Inflammatory macrophage treated with lipopolysaccharide for 4 hours (primary cell): ENCODE measurements at places on chromosomes 2 and 18.
A peak's percentile ranks its signal among the peaks of the same experiment; 100 is the strongest.

GRCh38 chr2:232026910-232027309 is 65.4 kb downstream of the DIS3L2 start:
- no peak for DNase-seq

- DNase-seq = no peak
Observed at GRCh38 chr2:235445116-235445515, 48.7 kb upstream of the AGAP1 start.

DNA sequence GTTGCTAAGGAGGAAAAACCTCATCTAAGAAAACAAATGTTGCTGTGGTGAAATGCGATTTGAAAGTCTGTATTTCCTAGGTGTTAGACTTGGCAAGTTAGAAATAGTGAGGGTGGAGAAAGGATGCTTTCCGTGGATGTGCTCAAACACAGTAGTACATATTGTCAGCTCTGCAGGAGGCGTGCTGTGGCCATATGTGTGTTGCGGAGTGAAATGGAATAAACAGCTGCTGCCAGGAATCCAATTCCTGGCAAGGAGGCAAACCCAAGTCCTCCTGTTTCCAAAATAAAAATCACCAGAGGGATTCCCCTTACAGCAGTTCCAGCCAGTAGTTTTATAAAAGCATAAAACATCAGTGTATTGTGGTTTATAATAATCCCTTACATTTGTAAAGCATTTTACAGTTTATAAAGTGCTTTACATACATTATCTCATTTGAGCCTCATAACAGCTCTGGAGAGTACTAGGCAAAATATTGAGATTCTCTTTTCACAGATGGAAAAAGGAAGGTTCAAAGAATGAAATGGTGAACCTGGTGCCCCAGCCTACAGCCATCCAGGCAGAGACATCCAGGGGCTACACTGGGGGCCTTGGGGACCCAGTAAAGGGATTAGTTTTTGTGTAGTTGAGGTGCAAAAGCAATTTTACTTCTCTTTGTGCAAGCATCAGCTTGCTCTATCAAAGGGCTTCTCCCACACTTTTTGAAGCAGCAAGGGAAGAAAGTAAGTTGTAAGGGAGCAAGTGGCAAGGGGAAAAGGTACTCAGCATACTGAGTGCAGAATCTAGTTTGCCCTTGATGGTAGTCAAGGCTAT is 206.0 kb downstream of the AGPS start:
- DNase-seq = no peak

GRCh38 chr2:160343404-160343803 is 143.3 kb upstream of the ITGB6 start:
- DNase-seq = no peak

DNA sequence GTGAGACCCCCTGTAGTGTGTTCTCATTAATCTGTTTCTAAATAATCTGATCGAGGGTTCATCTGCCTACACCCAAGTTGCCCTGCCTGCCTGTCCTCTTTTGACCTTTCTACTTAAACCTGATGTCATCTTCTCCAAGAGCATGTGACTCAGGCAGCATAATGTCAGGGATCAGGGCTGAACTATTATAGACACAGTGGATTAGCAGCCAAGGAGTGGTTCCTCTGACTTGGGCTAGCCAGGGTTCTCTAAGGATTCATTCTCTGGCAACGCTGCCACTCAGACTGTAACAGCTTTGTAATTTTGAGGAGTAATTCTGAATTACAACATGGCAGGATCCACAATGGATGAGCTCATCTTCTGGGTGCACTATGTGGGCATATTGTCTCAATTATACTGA is 124.0 kb downstream of the MDH1 start:
- DNase-seq = peak; percentile 14

DNA sequence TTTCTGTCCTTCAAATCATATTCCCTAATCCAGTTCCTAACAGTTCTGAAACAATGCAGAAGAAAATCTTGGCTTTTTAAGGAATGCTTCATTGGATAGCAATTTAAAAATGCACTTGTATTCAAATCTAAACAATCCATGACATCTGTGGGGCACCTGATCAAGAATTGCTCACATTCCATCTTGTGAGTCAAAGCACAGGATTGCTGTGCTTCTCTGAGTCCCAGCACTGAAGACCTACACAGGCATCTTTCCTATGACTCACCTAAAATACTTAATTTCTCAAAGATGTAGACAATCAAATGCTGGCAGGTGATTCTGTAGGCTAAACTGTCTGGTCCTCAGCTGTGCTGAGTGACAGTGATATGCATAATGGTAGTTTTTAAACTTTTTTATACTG is 10.1 kb upstream of the ATP8B1 start:
- no peak for DNase-seq

DNA sequence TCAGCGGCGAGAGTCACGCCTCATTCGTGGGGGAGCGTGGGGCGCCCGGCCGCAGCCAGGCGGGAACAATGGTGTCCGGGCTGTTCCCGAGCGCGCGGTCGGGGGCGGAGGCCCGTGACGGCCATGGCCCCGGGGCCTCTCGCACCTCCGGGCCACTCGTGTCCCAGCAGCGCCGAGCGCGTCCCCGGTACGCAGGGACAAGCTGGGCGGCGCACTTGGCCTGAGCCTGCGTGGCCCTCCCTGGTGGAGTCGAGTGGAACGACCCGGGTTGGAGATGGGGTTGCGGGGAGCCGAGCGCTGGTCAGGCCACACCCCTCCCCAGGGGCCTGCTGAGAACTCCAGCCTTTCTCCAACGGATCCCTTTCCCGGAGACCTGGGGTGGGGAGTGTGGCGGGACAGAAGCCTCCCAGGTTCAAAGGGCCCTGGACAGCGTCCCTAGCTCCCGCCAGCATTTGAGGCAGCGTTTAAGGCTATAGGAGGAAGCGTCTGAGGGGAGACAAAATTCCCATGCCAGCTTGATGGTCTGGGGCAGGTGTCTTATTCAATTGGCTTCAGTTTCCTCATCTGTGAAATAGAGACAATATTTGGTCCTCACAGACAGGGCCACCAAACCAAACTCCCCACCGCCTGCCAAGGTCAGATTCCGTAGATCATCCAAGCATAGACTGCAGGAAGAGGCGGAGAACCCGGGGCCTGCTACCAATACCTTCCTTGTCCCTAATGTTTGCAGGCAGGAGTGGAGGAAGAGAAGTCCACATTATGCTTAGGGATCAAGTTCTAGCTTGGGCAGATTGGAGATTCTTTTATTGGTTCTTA is 553 bp downstream of the CNDP2 start:
- DNase-seq = peak; percentile 64

- DNase-seq = peak; percentile 2
Observed at GRCh38 chr2:219680958-219681693, 53.7 kb downstream of the SLC4A3 start.

- DNase-seq = no peak
Observed at GRCh38 chr2:66477135-66477842, 42.4 kb downstream of the MEIS1 start.

GRCh38 chr2:78870343-78870967 is 155.0 kb upstream of the REG3G start:
- DNase-seq = peak; percentile 1

- no peak for DNase-seq
Observed at GRCh38 chr2:8096484-8096883, 585.4 kb upstream of the ID2 start.

DNA sequence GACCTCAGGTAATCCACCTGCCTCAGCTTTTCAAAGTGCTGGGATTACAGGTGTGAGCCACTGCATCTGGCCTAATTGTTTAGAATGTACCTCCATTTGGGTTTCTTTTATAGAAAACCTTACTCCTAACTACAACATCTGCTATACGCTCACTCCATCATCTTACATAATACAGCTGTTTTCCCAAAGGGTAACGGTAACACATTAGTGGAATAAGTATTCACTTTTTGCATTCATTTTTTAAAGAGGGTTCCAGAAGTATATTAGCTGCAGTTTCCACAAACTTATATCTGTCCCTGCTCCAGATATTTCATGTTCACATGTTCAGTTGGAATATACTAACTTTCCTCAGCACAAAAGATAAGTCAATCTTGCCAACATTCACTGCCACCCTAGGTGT is 640.1 kb upstream of the FSHR start:
- no peak for DNase-seq

GRCh38 chr2:189370719-189371118 is 70.6 kb upstream of the WDR75 start:
- no peak for DNase-seq

GRCh38 chr2:173676647-173677046 is 288.5 kb downstream of the SP3 start:
- DNase-seq = no peak

DNA sequence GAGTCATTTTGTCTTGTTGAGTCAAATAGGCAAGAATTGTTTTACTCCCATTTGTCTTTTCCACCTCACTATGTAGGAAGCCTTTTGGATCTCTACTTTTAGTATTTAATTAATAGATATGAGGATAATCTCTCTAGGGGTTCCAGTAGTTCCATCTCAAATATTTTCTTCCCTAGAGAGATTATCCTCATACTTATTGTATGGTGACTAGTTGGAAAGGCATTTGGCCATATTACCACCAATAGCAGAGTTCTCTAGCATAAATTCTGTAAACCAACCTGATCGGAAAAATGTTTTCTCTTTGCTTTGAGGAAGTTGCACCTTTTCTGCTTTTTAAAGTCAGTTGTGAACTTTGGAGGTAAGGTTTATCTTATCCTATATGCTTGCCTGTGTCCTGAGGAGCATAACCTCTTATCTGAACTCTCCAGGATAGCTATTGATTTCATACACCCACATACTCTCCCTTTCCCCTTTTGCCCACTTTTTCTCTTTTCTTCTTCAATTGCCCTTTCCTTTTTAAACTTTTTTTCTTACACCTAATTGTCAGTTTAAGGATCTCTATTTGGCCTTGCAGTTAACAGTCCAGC is 100.8 kb downstream of the GALNT1 start:
- no peak for DNase-seq

- no peak for DNase-seq
Observed at GRCh38 chr2:20917287-20917660, 94.4 kb upstream of the LDAH start.
